Central memory CD8-positive, alpha-beta T cell (primary cell): ENCODE measurements at places on chromosomes 3 and 15.

DNA sequence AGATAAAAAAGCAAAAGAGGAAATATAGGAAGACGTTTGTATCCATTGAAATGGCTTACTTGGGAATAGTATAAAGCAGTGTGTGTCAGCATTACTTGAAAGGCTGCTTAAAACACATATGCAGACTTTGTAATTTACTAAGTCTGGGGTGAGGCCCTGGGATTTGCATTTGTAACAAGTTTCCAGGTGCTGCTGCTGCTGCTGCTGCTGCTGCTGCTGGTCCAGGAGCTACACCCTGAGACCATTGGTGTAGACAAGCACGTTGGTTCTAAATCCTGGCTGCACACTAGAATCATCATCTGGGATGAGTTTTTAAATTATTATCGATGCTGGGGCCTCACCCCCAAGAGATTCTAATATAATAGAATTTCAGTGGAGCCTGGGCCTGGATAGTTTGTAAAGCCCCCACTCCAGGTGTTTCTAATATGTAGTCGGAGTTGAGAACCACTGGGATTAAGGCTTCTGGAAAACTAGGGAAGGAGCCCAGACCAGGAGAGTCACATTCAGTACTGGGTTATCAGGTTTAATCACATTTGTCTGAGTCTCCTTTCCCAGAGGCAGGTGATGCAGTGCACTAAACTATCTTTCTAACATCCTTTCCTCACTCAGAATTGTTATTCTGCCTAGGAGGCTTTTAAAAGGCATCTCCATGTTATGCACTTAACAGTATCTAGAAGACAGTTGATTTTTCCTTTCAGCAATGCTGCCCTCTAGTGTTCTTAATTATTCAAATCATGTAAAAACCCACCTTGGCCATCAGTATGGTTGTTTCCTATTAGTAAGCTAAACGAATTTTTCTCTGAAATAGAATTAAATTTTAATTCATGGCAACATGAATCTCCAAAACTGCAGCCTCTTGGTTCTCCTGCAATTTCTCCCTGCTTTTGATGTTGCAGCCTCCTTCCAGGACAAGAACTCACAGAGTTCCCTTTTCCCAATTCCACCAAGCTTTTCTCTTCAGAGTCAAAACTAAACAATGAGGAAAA, 45.4 kb downstream of the SSR3 start:
- H3K4me1 ChIP-seq: no peaks in the 10 kb centered on the region
- H3K36me3 ChIP-seq: no peaks in the 10 kb centered on the region
- no peak overlapping the region for H3K27ac ChIP-seq
- DNase-seq: no peak

DNA sequence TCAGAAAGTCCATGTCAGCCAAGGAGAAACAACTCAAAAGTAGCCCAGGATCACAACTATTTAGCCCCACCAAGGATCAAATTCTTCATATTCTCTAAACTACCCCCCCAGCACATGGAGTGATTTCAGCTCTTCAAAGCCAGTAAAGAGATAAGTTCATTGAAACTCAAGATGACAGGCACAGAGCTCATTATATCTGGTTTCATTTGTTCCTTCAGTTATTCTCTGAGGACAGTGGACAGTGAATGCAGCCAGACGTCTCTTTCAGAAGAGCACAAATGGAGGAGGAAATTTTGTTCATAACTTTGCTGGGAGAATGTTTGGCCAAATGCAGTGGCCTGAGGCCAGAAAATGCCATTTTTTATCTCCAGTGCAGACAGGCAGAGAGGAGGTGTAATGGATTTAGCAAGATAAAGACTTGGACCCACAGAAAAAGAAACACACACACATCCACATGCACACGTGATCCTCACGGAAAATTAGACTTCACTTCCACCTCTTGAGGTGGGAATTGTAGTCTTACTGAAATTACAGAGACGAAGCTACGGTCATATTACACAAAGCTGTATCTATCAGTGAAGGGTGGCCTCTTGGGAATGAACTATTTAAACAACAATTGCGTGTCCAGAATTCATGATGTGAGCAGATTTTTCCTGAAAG, 64.6 kb downstream of the HES1 start:
- no peak overlapping the region for H3K27ac ChIP-seq
- no peak overlapping the region for H3K4me3 ChIP-seq
- no peak for DNase-seq
- H3K4me1 ChIP-seq: peaks cover 4% of the 10 kb centered on the region

GRCh38 chr3:14306142-14306541, 96.3 kb upstream of the SLC6A6 start:
- peaks cover 52% of the 10 kb centered on the region for H3K27me3 ChIP-seq
- no peak overlapping the region for H3K27ac ChIP-seq
- H3K4me1 ChIP-seq: peaks cover 8% of the 10 kb centered on the region
- H3K36me3 ChIP-seq: peaks cover 3% of the 10 kb centered on the region
- H3K4me3 ChIP-seq: no peak overlapping the region

GRCh38 chr15:67826717-67827561, 1.6 kb downstream of the SKOR1 start:
- no peak for DNase-seq
- H3K4me1 ChIP-seq: peaks cover 35% of the 10 kb centered on the region
- H3K36me3 ChIP-seq: peaks cover 15% of the 10 kb centered on the region
- no peak overlapping the region for H3K4me3 ChIP-seq
- no peak overlapping the region for H3K27ac ChIP-seq
- H3K27me3 ChIP-seq: peaks cover 85% of the 10 kb centered on the region

GRCh38 chr3:170656284-170656683, 70.4 kb upstream of the SLC7A14 start:
- peaks cover 32% of the 10 kb centered on the region for H3K27me3 ChIP-seq
- H3K4me1 ChIP-seq: no peaks in the 10 kb centered on the region
- H3K27ac ChIP-seq: no peak overlapping the region
- no peak overlapping the region for H3K4me3 ChIP-seq
- H3K36me3 ChIP-seq: no peaks in the 10 kb centered on the region

DNA sequence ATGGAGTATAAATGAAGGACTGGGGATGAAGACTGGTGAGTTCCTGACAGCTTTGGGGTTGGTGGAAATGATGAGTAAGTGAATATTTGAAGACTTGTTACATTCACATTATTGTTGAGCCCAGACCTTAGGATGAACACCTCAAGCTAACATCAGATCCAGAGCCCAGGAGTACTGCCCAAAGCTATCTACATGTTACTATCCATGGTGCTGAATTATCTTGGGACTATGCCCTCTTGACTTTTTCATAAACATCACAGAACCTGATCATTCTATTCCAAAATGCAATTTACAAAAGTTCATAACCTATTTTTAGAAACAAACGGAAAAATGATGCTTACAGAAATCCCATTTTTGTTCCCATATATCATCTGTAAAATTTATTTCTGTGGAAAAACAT, 613.3 kb downstream of the TUSC7 start:
- no peak for DNase-seq
- no peaks in the 10 kb centered on the region for H3K27me3 ChIP-seq
- no peaks in the 10 kb centered on the region for H3K4me1 ChIP-seq
- H3K4me3 ChIP-seq: no peak overlapping the region

GRCh38 chr3:112888381-112889085, 41.9 kb upstream of the CD200R1L start:
- no peak overlapping the region for H3K4me3 ChIP-seq
- peaks cover 28% of the 10 kb centered on the region for H3K27me3 ChIP-seq
- H3K4me1 ChIP-seq: no peaks in the 10 kb centered on the region
- no peak overlapping the region for H3K27ac ChIP-seq
- no peak for DNase-seq

GRCh38 chr15:28017423-28017924, 81.6 kb downstream of the OCA2 start:
- H3K4me1 ChIP-seq: no peaks in the 10 kb centered on the region
- no peak for DNase-seq
- peaks cover 1% of the 10 kb centered on the region for H3K36me3 ChIP-seq
- H3K4me3 ChIP-seq: no peak overlapping the region
